ENCODE measurements at places on chromosomes 12 and 14.

DNA sequence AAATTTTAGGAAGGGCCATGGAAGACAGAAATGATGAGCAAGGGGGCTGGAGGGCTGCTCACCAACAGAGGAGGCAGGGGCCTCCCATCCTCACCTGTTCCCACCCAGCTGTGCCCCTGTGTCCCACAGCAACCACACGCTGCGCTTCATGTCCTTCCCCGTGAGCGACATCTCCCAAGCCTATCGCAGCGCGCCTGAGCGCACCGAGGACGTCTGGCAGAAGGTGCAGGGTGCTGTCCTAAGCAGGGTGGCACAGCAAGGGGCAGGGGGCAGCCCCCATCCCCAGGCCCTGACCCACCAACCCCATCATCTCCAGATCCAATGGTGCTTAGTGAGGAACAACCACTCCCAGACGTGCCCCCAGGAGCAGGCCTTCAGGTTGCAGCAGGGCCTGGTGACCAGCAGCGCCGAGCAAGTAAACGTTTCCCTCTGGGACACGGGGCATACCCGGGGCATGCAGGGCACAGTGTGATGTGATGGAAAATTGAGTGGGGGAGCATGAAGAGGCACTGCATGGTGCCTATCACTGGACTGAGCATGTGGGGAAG, 8.1 kb downstream of the CARMIL3 start:
- DNase-seq: no peak

DNA sequence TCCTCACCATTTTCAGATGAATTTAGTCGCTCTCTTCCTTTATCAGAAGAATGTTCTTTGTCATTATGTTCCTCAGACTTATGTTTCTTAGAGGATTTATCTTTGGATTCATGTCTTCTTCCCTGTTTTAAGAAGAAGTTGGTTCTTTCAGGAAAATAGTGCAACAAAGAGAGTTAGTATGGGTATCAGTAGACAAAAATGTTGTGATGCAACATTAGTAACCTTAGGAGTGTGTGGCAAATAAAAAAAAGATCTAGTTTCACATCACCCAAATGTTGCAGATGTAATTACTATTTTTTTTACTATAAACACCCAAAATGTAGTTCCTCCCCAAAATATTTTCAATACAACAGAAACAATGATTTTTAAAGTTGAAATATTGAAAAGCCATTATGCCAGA, 7.8 kb downstream of the RSRC2 start:
- DNase-seq: no peak

DNA sequence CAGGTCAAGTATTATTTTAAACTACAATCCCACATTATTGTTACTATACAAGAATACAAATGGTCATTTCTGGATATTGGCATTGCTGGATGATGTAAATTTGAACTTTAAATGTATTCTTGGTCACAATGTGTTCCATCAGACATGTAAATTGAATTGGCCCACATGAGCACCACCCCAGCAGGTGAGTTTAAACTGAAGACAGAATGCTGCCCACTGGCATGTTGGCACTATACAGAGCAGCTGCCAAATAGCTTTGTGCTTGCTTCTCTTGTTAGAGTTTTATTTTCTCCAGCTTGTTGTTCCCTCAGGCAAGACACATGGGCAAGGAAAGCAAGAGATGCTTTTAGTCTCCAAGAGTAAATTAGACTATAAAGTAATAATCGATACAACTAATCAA, 98.6 kb downstream of the C12orf50 start:
- DNase-seq: no peak

GRCh38 chr12:22625762-22626294, 857 bp downstream of the ETNK1 start:
- peak; percentile 70 for DNase-seq

DNA sequence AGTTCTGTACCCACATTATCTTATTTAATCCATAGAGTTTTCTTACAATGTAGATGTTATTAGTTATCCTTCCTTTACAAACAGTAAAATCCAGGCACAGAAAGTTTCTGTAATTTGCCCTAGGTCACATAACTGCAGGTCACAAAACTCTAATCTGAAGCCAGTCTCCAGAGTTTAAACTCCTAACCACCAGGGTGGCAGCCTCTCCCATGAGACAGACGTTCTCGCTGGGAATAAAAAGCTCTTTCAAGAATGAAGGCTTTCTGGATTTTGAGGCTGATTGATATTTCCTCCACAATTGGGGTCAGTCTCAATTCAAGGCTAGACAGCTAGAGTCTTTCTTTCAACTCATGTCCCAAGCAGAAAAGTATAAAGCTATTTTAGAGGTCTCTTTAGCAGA, 95.8 kb upstream of the PLEKHG7 start:
- DNase-seq: no peak

GRCh38 chr12:53006810-53007309, 604 bp downstream of the EIF4B start:
- peak; percentile 54 for DNase-seq

- DNase-seq: no peak
Measured at GRCh38 chr12:49895773-49896172, 7.9 kb downstream of the FAIM2 start.

DNA sequence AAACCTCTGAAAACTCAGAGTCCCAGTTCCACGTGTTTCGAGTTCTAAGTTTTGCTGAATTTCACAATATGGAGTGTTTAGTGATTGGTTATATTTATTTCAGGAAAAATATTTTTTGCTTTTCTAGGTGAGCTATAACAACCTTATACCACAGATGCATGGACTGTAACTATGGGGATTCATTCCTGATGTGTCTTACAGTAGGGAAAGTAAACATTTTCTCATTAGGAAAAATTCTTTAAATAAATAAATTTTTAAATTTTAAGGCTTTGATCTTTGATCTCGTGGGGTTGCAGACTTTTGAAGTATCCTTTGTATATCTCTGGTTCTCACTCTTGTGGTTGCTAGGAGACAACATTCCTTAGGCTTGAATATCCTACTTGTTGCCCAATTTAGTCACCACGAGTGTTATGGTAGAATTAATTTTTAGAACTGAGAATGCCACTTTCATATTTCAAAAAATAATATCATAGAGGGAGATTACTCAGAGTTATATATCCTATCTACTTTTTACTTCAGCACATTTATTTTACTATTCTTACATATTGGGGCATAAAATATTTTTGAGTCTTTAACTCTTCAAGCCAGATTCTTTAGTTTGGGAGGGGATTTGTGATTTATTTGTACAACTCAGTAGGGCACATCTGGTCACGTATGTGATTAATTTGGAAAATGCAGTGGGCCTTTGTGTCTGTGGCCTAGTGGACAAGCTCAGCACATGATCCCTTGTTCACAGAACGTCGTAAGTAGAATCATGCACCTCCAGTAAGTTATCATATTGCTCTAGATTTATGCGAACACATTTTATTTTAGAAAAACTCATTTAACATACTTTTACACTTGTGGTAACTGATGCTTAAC, 224.0 kb downstream of the TTC6 start:
- no peak for DNase-seq

DNA sequence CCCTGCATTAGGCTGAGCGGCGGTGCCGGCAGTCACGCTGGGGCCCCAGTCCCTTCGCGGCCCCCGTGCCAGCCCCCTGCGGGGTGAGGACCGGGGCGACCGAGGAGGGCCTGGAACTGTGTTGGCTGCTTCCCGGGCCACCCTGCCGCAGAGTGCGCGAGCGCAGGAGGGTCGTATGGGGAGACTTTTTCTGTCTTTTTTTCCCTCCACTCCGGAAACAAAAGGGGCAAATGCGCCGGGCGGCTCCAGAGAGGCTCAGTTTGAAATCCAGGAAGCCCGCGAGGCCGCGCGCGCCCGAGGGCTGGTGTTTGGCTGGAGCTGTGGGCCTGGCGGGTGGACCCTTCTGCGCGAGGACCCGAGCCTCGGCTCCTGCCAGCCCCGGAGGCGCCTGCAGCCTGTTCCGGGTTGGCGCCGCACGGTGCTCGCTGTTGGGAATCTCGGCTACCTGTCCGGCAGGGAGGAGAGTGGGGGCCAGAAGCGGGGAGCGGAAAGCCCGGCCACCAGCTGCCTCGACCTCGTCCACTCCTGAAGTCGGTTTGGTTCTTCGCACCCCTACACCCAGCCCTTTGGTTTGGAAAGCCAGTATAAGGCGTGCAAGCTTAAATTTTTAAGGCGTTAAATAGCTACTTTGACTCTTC, 638 bp downstream of the PLEKHG3 start:
- no peak for DNase-seq

- peak; percentile 53 for DNase-seq
Measured at GRCh38 chr12:119528241-119528640, 65.3 kb upstream of the TMEM233 start.

DNA sequence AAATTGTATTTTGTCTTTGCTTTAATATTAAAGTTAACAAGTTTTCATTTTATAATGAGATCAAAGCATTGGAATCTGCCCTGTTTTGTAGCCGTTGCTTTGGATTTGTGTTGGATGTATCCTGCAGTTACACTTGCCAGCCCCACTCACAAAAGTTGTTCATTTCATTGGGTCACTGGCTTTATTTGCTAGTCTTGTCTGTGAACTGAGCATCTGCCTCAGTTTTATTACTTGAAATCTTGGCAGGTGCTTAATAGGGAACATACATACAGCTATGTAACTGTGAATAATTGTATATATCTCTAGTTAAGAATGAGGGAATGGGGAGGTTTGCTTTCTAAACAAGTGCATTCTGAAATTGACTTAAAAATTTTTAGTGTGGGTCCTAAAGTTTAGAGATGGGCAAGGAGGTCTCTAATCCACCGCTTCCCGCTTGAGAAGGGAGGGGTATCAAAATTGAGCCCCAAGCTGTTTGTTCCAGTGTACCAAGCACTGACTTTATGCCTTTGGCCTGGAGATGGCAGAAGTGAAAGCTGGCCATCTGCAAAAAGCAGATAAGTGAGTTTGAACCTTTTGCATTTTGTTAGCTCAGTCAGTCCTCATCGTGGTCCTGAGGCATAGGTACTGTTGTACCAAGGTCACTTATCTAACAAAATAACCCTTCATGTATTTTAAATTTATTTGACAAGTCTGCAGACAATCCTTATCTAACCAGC, 9.3 kb downstream of the EIF5 start:
- no peak for DNase-seq

DNA sequence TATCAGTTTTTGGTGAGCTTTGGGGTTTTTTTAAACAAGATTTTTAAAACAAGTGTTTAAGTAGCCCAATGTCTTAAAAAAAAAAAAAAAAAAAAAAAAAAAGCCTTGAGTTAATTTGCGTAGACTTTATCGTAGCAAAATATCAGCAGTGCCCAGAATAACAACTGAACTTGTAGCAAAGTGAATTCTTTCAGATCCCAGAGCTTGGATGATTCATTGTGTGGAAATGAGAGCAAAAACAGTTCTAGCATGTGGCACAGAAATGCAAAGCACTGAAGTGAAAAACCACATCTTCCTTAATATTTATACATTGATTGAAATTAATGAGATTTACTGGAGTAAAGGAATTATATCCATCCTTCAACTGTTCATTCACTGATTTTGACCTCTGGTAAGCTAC, 258.1 kb downstream of the EGLN3 start:
- no peak for DNase-seq

DNA sequence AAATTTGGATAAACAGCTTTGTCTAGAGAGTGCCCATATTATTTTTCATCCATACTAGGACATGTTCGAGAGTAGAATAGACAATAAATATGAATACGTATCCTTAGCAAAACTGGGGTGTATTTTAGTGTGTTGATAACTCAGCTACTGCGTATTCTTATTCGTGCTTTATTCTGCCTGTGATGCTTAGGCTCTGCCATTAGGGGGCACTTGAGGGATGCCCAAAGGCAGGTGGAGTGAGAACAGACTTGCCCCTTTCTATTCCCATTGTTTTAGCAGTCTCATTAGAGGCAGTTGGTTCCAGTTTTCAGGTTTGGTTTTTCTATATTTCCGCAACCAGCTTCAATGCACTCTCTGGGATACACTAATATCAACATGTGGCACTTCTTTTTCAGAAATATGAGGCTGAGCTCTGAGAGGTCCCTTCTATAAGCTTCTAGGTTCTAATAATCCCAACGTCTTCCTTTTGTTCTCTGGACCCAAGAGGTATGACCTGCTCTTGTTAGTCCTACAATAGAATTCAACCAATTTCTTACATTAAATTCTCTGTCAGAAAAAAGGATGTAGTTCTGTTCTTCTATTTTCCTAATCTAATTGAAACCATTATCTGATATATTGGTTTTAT, 985.7 kb upstream of the FBXO33 start:
- peak; percentile 13 for DNase-seq

DNA sequence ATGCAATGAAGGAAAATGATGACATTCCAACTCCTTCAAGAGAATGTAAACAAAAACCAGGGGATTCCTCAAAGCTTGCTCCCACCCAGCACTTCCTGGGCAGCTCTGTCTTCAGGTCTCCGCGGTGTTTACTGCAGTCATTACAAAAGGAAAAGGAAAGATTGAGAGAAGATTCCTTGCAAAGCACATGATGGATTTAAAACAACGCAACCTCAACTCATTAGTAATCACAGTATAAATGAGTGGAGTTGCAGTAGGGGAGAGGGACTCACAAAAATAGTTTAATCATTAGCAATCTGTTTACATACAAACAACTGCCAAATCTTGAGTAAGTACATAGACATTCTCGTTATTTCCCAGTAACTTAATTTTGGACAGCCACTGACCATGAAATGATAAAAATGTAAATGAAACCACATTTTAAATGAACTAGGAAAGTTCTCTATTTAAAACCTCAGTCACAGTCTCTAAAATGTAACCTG, 49.7 kb upstream of the OVCH1 start:
- no peak for DNase-seq

- no peak for DNase-seq
Measured at GRCh38 chr14:67734675-67735074, 33.0 kb downstream of the RDH12 start.

DNA sequence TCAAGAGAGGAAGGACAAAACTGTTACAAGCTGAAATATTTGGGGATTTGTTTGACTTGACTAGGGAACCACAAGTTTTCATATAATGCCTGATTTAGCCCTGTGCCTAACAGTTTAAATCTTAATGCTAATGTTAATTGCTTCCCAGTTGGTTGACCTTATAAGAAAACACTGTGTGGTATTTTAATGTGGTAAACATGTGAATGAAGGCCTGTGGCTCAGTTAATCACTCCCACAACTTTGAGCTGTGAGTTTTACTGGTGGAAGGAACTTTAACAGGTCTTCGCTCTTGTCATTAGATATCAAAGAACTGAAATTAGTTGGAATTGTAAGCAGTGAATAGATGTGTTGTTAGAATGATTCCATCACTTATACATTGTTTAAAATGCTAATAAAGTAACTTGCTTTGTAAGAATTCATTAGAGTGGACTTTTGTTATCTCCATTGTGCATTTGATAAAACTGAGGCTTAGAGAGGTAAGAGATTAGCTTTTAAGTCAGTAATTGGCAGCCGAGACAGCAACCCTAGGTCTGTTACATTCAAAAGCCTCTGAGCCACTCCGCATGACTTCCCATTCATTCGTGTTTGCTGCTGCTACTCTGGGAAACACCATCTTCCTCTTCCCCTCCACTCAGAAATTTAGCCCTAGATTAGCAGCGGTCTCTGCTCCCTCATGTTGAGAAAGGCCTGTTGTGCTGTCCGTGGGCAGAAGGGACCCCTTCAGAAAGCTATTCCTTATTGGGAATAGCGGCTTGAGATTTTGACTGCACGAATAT, 1.0 kb upstream of the TBK1 start:
- no peak for DNase-seq

Data from left kidney (tissue), 8 donors.